Activated CD4-positive, alpha-beta T cell treated with anti-CD3 and anti-CD28 coated beads, Interleukin-2, amount 10 ng/mL, durations not matched to agents 7 days and 5 days (primary cell): ENCODE measurements at places on chromosomes 3 and 15. TPM values are rescaled to one million over a fixed set of nuclear protein-coding genes. Genes with fewer than 3 reads are reported as not detected.

Gene REC114
- not detected for total RNA-seq

Gene B3GNT5
- total RNA-seq, result 0.67 TPM

DNA sequence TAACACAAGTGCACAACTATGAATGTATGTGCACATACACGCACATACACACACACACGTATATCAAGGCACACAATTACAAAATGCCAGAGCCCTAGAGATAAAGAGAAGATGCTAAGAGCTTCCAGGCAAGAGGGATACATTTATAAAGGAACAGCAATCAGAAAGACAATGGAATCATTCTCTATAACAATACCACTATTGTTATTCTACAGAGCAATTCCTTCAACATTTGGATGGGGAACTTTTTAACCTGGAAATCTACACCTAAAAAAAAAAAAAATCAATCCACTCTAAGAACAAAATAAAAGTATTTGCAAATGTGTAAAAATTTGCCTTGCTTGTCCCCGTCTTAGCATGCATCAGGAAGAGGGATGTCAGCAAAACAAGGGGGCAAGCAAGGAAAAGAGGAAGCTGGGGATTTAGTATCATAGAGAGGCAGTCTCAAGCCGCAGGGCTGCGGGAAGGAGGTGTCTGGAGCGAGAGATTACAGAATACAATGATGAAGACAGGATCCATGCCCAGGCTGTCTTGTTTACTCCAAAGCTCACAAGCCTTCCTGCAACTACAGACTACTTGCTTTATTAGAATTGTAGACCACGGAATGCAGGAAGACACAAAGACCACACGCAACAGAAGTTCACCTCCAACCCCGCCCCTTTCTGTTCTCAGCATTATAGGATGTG lies 220.2 kb downstream of the NTRK3 start:
- DNase-seq, result no peak

DNA sequence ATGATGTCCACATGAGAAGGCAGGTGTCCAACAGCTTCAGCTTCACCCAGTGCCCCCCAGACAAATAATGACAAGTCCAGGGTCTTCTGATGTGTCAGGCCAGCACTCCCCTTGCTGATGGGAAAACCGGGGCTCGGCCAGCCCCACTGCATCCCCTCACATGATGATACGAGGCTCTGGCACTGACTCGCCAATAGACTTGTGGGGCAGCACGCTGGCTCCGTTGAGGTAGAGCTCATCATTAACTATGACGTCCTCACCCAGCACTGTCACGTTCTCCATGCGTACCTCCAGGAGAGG lies 2.1 kb upstream of the AMIGO3 start:
- no peak for DNase-seq

DNA sequence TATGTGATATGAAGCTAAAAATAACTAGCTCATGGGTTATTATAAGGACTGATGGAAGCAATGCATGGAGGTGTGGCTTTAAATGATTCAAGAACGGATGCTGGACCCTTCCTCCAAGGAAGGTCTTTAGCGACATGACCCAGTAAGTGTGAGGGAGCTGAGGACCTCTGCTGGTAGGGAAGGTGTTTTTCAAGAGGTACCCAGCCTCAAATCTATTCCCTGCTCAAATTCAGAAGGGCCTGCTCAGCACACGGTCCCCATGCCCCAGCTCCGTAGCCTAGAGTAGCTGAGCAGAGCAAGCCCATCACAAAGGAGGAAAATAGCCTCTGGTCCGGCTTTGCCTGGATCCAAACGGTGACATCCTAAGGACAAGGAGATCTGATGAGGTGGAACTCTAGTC lies 266.2 kb upstream of the IGF1R start:
- DNase-seq, result no peak

DNA sequence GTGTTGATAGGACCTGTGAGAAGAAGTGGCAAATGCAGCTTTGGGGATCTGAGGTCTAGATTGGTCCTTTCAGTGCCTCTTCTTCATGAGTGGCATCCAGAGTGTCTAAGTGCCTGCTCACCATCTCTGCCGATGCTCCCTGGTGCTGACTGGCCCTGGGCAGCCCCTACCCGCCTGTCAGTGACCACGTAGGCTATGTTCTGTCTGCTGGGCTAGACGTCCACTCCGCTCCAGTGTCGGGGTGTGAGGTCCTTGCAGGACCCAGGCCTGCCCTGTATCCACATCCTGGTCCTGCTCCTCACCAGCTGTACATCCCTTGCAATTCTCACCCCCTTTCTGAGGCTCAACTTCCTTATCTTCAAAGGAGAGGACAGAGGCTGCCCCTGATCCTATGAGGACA lies 48.3 kb upstream of the PRR23E start:
- DNase-seq, result no peak
